ENCODE measurements at places on chromosomes 6 and 20.

GRCh38 chr20:41560970-41561369 is 57.2 kb downstream of the CHD6 start:
- DNase-seq, result no peak

- DNase-seq, result no peak
These were observed 102.7 kb upstream of the ID4 start for GRCh38 chr6:19734519-19734918.

DNA sequence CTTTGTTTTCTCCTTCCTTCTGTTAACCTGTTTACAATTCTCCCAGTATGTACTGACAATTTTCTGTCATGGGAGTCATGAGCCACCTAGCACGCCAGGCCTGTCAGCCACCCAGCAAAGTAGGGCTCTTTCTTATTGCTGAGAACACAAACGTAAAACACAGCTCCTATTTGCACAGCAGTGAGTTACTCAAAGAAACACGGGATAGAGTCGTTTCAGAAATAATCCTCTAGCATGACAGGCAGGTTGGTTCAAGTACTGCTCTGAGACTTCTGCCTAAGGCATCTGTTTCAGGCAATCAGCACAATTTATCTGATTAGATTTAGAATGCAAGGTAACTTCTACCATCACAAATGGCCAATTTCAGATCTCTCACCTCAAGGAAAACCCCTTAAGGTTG is 88.8 kb downstream of the CD24 start:
- DNase-seq, result no peak

GRCh38 chr6:142568857-142569597 is 267.2 kb downstream of the ADGRG6 start:
- DNase-seq, result no peak

DNA sequence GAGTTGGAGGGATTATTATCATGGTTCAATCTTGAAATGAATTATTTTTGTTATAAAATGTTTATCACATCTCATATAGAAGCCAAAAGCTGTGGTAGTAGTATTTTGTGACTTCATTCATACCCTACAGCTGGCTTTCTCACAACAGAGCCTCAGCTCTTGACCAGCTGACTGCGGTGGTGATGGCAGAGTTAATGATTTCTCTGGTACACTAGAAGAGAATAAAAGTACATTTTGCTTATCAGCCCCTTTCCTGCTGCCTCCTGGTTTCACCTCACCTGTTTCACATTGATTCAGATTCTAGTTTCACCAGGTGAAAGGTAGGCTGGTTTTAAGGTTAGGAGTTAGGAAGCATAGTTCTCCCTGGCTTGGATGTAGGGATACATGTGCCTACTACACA is 55.7 kb downstream of the AFG1L start:
- DNase-seq, result no peak

GRCh38 chr6:14673201-14673600 is 555.6 kb downstream of the CD83 start:
- no peak for DNase-seq

GRCh38 chr6:135905604-135906300 is 54.3 kb downstream of the PDE7B start:
- no peak for DNase-seq

- DNase-seq, result no peak
These were observed 14.0 kb downstream of the TFEB start for GRCh38 chr6:41721414-41721813.

GRCh38 chr6:129419324-129419723 is 290.7 kb downstream of the ARHGAP18 start:
- no peak for DNase-seq

DNA sequence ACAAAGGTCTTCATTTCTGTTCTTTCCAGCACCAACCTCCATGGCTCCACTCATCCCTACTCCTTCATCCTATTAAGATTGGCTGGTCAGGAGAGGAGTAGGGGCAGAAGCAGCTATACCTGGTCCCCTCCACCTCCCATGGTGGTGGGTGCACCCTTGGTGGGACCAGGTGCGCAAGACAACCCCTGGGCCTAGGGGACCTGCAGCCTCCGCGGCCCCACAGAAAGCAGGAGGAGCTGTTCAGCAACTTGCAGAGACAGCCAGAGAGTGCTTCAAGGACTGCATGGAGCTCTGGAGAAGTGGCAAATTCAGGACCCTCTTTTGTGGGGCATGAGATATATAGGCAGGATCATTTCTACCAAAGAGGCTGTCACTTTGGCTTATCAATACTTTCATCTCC is 9.8 kb downstream of the ULBP2 start:
- DNase-seq, result no peak

DNA sequence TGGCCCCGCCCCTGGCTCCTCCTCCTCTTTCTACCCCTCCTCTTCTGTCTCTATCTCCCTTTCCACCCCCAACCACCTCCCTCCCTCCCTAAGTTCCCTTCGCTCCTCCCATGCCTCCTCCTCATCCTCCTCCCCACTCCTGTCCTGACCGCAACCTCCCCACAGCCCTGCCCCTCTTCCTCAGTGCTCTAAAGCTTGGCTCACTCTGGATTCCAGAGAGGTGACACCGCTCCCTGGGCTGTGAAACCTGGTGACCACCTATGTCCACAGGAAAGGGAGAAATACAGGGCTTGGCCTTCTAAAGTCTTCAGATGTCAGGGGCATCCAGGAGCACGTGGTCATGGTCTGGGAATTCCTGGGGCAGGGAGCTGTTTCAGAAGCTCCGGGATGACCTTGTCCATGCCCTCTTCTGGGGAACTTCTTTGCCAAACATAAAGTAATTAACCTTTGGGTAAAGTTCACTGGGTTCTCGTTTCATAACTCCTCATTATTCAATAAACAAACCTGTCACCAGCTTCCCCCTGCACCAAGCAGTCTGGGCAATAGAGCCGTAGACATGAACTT is 345 bp upstream of the CST5 start:
- no peak for DNase-seq

Data from stimulated activated CD8-positive, alpha-beta memory T cell treated with anti-CD3 and anti-CD28 coated beads, Interleukin-2, amount 100 ng/mL, for 1 hour (primary cell).